Fibroblast of gingiva (primary cell): ENCODE measurements at places on chromosomes 3 and 15.

GRCh38 chr3:42367903-42368302 lies 42.5 kb downstream of the LYZL4 start:
- no peak for DNase-seq

DNA sequence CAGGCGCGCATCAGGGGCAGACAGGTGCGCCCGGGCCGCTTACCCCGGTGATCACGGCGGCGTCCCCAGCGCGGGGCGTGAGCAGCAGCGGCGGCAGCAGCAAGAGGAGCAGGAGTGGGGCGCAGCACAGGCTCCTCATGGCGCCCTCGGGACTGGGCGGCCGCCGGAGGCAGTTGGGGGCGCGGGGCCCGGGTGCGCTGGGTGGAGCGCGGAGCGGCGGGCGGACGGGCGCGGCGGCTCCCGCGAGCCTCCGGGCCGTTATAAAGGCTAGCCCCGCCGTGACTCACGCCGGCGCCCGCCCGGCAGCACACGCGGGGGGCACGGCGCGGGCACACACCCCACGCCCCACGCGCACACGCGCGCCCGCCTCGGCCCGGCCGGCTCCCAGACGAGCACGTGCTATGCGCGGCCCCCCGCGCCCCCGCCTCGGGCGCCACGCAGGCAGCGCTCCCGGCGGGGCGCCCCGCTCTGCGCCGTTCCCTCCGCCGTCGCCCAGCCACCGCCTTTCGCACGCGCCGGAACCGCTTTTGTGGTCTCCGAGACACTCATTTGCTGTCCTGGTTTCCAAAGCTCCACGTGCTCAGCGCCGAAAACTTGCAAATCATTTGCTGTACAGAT lies at the start of gene PROK2:
Gene PROK2, minus strand, starts transcription at position 235 of the 618 bp plus-strand sequence. Its CDS starts 96 bp downstream, at position 139.
- DNase-seq: no peak

GRCh38 chr15:78365917-78366316 lies 25.8 kb downstream of the CRABP1 start:
- no peak for DNase-seq

DNA sequence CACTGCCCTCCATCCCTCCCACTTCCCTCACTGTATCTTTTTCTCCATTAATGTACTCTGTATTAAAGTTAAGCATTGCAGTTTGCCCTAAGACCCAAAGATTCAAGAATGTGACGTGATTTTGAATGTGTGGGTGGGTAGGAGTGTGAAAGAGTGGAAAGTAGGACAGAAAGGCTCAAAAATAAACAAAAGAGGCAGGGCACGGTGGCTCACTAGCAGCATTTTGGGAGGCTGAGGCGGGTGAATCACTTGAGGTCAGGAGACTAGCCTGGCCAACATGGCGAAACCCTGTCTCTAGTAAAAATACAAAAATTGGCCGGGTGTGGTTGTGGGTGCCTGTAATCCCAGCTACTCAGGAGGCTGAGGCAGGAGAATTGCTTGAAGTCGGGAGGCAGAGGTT lies 18.4 kb downstream of the TFRC start:
- DNase-seq: peak; percentile 30

DNA sequence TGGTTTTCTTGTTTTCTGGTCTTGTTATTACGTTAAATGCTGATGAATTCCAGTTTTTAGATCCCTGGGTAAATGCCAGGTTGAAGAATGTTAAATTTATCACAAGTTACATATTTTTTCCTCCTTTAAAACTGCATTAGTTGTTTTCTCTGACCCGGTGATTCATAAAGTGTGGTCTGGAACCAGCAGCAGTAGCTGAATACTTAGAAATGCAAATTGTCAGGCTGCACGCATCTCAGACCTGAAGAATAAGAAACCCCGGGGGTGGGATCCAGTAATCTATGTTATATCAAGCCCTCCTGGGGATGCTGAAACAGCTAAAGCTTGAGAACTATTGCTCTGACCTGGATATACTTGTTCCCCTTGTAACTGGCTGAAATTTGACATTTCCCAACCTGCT lies 69.1 kb downstream of the PEX5L start:
- DNase-seq: no peak

- DNase-seq: no peak
These were observed 102.6 kb downstream of the TFG start for GRCh38 chr3:100811779-100812507.

GRCh38 chr3:142888481-142889211 lies at the start of gene PCOLCE2:
Gene PCOLCE2 (minus strand): TSS chr3:142889083. CDS start chr3:142888896, 187 bp downstream.
- DNase-seq: no peak

- peak; percentile 71 for DNase-seq
These were observed 35.0 kb upstream of the PLCL2 start for GRCh38 chr3:16849795-16850194.

DNA sequence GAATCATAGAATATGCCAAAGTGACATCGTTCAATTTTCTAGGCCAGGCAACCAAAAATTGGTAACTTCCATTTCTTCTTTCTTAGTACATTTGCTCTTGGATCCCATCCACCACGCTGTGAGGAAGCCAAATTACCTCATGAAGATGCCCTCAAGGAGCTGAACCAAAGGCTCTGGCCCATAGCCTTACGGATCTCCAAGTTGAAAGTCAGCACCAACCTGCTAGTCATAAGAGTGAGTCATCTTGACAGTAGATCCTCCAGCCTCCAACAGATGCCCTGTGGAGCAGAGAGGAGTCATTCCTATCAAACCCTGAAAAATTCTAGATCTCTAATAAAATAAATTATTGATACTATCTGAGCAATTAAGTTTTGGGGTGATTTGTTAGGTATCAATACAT lies 322.5 kb upstream of the COL8A1 start:
- peak; percentile 9 for DNase-seq

GRCh38 chr15:70308011-70308734 lies 210.5 kb upstream of the TLE3 start:
- no peak for DNase-seq

DNA sequence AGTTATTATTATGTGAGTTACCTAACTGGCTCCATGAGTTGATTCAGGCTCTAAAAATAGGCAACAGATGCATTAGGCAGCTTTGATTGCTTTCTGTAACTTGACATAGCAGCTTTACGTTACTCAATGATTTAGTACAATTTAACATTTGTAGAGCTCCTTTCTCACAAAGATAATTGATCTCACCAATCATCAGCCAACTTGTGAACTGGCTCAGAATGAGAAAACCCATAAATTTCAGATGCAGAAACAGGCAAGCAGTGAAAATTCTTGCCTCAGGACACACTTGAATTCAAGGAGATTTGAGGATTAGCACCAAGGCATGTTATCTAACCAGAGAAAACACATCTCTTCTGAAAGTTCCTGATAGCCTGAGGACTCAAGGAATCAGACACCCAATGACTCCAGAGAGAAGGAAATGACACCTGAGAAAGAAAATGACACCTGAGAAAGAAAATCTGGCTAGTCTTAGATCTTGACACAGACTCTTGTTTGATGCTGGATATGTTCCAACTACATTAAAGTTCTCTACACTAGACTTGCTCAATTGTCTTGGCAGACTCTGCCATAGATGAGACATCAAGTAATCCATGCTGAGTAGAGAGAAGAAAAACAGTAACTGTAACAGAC lies 315.1 kb upstream of the CBLB start:
- DNase-seq: peak; percentile 85

- no peak for DNase-seq
These were observed 198.3 kb downstream of the NAALADL2 start for GRCh38 chr3:175057401-175057800.

- DNase-seq: no peak
These were observed 54.1 kb upstream of the IGF2BP2 start for GRCh38 chr3:185878920-185879319.

GRCh38 chr3:193295985-193296384 lies 55.0 kb downstream of the PLAAT1 start:
- no peak for DNase-seq

- DNase-seq: no peak
These were observed 67.0 kb upstream of the TPM1 start for GRCh38 chr15:62975515-62975914.

DNA sequence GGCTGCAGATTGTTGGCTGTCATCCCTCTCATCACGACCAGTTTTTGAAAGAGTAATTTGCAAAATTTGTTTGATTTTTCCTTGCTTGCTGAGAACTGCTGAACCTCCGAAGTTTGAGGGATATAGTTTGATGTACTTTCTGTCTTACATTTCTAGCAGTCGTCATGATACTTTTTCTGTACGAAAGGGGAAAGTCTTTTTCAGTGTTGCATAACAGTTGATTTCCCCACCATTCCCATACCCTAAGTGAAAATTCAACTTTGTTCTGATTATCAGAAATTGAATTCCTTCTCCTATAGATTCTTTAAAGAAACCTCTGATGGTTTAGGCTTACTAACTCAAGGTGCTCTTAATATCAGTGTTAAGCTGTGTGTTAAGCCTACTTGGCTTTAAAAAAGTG lies 1.6 kb downstream of the PDE8A start:
- no peak for DNase-seq

DNA sequence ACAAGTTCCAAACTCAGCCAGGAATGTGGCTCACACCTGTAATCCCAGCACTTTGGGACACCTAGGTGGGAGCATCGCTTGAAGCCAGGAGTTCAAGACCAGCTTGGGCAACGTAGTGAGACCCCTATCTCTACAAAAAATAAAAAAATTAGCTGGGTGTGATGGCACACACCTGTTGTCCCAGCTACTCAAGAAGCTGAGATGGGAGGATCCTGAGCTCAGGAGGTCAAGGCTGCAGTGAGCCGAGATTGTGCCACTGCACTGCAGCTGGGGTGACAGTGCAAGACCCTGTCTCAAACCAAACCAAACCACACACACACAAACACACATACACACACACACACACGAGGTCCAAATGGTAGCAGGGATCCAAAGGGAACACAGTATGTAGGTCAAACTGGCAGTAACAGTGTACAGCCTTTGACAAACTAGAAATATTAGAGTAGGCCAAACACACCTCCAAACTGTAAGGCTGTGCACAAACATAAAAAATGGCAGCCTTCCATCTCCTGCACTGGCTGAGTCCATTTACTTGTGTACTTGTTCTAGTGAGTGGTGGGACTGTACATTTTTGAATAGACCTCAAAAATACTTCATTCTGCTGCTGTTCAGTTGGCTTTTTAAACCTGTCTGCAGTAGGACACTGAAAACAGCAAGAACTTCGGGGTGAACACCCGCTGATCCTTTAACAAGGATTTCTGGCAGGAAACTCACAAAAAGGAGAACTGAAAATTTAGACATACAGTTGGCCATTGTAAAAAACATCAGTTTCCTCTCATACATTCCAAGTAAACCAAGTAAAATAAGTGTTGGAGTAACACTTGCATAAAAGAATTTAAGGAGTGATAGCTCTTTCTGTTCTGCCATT lies 33.6 kb downstream of the INTS14 start:
- no peak for DNase-seq

GRCh38 chr3:61278713-61279112 lies 27.5 kb upstream of the FHIT start:
- DNase-seq: no peak

- peak; percentile 57 for DNase-seq
These were observed 70.0 kb upstream of the HEG1 start for GRCh38 chr3:125125821-125126245.

DNA sequence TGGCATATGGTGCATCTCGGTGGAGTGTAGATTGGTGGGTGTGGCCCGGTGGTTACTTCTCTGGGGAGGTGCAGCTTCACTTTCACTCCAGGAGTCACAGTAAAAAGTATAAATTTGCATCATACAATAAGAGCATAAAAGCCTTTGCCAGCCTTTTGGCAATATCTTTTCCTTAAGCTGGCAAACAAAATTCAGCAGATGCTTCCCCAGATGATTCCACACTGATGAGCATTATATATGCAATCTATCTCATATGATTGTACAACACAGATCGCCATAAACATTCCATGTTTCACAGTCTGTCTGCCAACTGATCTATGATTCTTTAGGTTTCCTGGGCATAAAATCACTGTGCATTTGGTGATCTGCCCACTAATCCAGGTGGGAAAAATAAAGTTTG lies 120.2 kb upstream of the ALCAM start:
- DNase-seq: no peak

- no peak for DNase-seq
These were observed 5.7 kb downstream of the DUT start for GRCh38 chr15:48336940-48337339.

GRCh38 chr15:42650208-42651066 lies 75.0 kb downstream of the STARD9 start:
- peak; percentile 84 for DNase-seq

GRCh38 chr3:140870351-140870750 lies 71.3 kb upstream of the SLC25A36 start:
- DNase-seq: no peak

- no peak for DNase-seq
These were observed 211.4 kb upstream of the ZNF385D start for GRCh38 chr3:21962456-21962855.

GRCh38 chr3:30048431-30048830 lies 558.0 kb upstream of the TGFBR2 start:
- DNase-seq: no peak

DNA sequence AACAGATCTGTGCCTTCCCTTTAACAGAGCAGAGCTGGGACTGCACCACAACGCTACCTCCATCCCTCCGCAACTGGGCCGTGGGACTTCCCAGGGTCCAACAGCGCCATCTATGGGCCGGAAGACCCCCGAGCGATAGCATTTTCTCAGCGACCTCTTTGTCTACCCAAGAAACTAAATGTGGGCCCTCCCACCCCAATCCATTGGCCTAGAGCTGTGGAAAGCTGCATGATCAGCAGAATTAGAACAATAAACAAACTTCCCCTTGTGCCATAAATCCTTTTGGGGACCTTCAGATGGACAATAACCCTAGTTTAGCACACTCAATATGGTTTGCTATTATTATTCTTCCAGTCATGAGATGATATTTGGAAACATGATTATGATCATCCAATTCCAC lies 74.8 kb upstream of the NTRK3 start:
- DNase-seq: no peak

GRCh38 chr3:172918568-172919296 lies 168.2 kb downstream of the ECT2 start:
- no peak for DNase-seq

- DNase-seq: peak; percentile 52
These were observed 107.5 kb downstream of the CHCHD6 start for GRCh38 chr3:126811530-126811929.

DNA sequence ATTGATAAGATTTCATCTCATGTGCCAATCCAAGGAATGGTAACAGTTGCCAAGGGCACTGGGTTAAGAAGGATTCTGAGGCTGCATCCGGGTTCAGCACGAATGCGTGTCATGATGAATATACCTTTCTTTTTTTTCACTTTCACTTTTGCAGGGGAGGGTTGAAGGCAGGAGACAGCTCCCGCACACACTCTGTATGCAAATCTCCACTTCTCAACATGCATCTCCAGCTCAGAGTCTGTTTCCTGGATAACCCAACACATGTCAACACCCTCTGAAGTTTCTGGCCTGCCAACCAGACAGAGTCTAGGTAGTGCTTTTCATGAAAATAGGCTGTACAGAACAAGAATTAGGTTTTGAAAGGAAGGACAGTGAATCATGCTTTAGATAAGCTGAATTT lies 21.6 kb downstream of the B4GALT4 start:
- no peak for DNase-seq
